Mesendoderm (in vitro differentiated cells): ENCODE measurements at places on chromosomes 3 and 15.
A peak's percentile ranks its signal among the peaks of the same experiment; 100 is the strongest.

- DNase-seq: peak; percentile 10
Measured at GRCh38 chr3:176692966-176693785, 504.1 kb downstream of the TBL1XR1 start.

GRCh38 chr3:69767571-69767970 is 28.3 kb downstream of the MITF start:
- DNase-seq: no peak

DNA sequence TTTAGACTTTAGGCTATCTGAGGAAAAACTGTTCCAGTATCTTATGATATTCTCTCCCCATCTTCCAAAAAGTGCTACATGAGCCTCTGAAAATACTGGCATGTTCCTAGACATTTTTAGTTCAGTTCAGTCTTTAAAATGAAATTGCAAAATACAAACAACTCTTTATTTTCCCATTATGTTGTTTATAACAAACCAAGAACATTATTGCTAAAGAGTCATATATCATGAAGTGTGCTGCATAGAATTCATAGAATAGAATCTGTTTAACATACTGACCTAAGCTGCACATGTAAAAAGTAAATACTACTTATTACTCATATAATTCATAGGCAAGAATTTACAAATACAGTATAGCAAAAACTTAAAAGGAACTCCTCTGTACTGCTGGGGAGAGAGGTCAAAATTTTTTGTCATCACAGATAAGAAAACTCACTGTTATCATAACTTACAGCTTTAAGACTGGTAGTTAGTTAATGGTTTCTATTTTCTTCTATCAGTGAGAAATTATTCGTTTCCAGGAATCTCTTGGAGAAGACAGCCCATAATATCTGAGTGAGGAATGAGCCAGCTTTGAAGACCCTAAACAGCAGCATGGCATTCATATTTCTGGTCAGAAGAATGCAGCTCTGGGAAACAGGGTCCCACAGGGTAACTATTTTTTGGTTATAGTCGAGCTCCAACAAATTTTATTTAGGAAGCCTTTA is 32.2 kb downstream of the FILIP1L start:
- DNase-seq: no peak

DNA sequence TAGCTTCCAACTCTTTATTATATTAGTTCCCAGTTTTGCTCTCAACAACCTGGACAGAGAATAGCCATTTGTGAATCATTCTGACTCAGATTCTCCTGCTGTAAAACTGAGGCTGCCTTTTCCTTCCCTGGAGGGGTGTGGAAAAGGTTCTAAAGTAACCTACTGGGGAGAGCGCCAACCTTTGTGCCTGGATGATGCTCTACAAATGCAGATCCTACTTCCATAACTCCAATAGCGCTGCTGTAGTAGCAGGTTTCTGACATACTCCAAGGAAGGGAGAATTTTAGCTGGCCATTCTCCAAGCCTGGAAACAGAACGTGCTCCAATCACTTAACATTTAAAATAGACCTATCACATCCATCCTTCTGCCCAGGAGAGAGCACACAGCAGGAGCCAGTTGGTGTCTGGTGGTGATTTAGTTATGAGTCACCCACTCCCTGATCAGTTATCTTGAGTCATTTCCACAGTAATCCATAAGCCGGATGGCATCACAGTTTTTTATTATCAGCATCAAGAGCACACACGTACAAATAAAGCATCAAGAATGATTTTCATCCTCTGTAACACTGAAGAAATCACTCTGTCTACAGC is 38.3 kb downstream of the MYH15 start:
- peak; percentile 62 for DNase-seq

DNA sequence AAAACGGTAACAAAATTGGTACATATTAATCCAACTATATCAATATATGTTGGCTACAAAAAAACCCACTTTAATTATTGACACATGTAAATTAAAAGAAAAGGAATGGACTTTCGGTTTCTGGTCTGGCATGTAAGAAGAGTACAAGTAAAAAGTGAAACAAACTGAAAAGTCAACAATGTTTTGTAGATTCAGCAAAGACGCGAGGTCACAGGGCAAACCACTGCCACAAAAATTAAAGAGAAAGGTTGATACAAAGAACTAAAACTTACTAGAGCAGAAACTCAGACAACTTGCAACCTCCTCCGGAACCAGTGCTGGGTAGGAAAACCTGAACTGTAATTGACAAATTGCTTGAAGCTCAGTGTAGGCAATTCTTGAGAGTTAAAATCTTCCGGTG is 110.6 kb upstream of the ARPP21 start:
- no peak for DNase-seq
